Inflammatory macrophage (primary cell): ENCODE measurements at places on chromosomes 7 and 10.

DNA sequence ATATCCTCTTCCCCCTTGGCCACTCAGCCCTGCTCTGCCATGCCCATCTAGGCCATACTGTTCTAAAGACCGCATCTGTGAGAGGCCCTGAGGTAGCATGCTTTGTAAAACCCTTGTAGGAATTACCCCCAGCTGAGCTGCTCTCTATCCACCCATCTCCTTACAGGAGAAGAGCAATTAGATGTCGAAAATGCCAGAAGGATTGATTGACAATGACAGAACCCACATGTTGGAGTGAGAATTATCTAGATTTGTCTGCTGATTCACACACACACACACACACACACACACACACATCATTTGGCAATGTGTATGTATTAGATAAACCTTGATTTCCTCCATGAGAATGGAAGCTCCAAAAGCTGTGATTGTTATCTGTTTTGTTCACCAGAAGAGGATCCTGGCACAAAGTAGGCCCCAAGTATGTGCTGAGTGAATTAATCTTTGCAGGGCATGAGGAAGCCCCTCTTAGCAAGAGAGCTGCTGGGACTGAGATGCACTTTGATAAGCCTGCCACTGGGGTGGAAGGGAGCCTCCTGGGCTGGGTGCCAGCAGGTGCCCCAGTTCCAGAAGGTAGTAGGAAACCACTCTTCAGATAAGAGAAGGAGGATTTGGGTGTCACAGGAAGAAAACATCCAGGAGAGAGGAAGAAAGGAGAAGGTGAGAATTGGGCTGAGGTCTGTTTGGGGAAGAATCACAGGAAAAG lies 187.5 kb upstream of the ADO start:
- DNase-seq = peak; percentile 30

- DNase-seq = no peak
Measured at GRCh38 chr10:77837248-77837924, 89.2 kb downstream of the DLG5 start.

DNA sequence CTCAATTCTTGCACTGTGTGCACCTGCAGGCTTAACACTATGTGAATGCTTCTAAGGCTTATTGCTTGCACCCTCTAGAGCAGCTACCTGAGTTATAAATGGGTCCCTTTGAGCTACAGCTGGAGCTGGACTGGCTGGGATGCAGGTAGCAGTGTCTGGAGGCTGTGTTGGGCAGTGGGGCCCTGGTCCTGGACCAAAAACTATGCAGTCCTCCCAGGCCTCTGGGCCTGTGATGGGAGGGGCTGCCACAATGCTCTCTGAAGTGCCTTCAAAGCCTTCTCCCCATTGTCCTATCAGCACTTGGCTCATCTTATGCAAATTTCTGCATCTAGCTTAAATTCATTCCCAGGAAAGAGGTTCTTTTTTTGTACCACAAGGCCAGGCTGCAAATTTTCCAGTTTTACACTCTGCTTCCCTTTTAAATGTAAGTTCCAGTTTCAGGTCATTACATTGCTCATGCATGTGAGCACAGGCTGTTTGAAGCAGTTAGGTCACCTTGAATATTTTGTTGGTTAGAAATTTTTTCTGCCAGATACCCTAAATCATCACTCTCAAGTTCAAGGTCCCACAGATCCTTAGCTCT lies 26.0 kb downstream of the KBTBD2 start:
- DNase-seq = no peak

DNA sequence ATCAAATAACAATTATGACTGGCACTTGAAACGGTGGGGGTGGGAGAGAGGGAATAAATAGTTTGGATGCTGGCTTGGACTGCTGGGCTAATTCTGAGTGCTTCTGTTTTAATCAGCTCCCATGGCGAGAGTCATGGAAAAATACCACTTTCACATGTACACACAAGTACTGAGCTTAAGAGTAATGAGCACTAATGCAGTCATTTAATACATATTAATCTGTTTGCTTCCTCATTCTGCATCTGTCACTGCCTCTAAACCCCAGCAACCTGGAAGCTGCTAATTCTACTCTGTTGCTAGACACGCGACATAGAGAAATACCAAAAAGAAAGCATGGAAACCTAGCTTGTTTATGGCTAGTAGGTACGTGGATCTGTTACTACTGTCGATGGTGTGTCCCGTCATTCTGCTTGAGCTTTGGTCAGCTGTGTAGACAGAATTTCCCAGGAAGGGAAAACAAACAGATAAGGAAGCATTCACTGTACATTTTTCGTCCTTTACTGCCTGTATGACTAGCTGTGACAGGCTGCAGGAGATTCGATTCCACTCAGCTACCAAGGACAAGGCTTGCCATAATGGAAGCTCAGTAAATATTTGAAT lies 238.8 kb downstream of the BAMBI start:
- DNase-seq = no peak

DNA sequence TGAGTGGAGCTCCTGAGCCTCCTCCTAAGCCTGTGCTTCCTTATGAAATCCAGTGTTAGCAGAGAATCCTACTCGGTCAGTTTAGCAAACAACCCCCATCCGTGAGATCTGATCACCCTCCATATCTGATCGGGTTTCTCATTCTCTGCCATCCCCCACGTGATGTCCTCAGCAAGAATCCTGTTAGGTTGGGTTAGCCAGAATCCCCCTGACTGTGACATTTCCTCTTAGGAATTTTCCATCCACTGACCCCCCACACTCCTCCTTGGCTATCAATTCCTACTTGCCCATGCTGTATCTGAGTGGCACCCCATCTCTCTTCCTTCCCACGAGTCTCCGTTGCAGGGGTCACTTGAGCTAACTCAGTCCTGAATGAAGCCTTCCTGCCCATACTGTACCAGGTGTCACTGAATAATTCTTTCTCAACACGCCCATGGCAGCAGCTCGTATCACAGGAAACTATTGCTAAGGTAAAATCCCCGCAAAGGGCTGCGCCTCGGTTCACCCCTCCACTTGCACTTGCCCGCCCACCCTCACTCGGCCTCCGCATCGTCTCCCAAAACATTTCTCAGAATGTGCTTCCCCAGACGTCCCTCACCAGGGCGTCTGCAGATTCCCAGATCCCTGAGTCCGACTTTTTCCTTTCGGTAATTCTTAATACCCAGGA lies 44.1 kb downstream of the MYOF start:
- DNase-seq = no peak

DNA sequence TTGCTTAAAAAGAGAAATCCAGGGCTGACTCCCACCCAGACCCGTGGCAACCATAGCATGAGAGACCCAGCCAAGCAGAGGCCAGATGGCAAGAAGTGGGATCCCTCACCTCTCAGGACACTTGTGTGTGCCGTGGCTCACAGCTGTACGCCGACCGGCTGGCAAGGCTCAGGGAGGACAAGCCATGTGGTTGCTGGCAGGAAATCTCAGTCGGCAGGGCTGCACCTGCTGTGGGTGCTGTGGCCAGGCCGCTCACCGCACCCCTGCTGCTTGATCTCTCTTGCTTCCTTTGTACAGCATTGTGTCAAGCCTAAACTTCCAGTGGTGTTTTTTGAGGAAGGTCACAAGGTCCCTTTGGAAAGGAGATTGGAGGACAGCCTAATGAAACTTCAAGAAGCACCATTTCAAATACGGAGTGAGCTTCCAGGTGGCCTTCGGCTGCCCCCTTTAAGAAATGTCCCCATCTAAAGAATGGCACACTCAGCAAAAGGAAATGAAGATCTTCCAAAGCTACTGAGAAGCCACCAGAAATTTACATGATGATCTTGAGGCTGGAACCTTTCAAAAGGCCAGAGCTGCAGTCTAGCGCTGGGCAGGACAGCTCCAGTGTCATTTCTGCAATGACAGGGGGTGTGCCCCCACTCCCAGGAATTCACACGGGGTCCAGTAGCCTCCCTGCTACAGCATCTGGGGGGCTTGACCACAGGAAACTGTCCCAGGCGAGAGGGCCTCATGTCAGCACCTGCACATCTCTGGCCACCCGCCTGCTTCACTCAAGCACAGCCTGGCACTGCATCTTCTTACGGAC lies 409.0 kb upstream of the MGMT start:
- no peak for DNase-seq

DNA sequence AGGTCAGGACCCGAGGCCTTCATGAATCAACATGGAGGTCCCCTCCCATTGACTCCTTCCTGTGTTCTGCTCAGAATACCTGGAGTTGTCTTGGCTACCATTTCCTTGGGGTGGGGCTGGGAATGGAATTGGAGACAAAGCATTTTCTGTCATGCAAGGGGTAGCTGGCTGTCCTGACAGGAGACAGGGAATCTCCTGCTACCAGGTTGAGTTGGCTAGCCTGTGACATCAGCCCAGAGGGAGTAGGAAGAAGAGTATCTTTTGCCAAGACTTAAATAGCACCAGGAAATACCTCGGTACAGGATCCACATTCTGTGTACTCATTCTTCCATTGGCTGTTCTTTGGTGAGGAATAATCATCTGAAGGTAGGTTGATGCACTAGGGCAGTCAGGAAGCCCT lies 4.9 kb downstream of the ZDHHC16 start:
- no peak for DNase-seq

GRCh38 chr10:3830946-3831345 lies 45.9 kb upstream of the KLF6 start:
- no peak for DNase-seq

- DNase-seq = no peak
Measured at GRCh38 chr10:62243647-62243997, 25.0 kb downstream of the RTKN2 start.

DNA sequence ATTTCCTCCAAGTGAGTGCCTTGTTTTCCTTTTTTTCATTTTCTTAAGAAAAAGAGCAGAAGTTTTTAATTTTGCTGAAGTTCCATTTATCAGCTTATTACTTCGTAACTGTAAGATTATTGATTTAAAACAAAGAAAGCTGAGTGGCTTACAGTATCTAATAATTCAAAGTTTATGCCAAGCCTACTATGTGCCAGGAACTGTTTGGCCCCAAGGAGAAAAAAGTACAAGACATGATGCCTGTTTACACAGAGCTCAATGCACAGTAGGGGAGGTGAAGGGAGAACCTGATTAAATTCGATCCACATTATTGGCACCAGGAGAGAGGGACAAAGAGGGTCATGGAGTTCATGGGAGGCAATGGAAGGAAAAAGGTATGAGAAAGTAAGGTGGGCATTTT lies 419.3 kb upstream of the ZMIZ1 start:
- DNase-seq = no peak

DNA sequence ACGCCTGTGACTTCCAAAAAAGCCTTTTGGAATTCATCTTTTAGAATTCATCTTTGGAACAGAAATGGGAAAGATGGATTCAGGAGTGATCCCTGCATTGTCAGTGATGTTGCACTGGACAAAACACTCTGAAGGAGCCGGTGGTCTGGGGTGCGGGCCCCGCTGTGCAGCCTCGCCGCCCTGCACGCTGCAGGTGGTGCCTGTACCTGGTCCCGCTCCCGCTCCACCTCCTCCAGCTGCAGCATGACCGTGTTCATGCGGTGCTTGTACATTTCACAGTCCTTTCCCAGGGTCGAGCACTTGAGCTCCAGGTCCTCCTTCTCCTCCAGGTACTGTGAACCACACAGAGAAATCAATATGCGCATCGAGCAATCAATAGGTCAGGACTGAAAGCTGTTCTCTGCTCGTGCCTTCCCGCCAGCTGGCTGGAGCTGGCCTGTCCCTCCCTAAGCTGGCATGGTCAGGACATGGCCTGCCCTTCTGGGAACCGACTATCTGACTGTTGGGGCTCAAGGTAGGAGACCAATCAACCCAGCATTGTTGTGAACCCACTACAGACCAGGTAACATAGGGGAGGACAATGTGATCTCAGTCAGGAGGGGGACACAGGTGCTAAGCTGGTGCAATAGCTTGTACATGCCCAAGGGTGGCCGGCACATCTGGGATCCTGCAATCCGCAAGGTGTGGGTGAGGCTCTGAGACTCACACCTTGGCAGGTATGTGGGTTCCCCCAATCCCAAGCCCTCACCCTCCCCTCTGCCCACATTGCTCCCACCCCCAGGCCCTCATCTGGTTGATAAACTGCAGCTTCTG lies 93.8 kb upstream of the GNA12 start:
- DNase-seq = no peak

- no peak for DNase-seq
Measured at GRCh38 chr10:90598513-90598912, 259.3 kb downstream of the HTR7 start.

- no peak for DNase-seq
Measured at GRCh38 chr10:75109459-75109778, 2.0 kb upstream of the SAMD8 start.

DNA sequence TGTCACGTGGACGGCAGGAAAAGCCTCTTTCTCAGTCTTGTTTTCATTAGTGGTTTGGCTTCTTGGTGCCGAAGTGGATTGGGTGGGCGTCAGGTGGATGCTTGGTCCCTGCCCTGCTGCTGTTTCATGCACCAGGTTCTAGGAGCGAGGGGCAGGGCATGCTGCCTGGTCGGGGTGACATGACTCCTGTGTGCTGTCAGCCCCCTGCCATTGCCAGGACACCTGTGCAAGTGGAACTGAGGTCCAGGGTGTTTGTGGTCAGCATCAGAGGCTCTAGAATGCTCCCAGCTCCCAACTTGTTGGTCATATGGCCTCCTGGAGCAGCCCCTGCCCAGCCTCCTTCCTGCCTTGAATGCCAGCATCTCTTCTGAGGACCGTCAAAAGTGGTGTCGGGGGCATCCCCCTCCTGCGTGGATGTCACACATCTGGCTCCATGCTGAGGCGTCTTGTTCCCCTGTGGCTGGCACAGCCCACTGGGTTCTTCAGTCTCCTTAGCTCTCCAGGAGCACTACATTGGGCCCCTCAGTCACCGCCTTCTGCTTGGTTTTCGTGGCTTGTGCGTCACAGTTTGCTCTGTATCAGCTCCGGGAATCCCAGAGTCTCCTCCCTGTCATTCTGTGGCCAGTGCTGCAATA lies 24.8 kb downstream of the ADCY1 start:
- DNase-seq = no peak
